ENCODE measurements at places on chromosomes 12 and 14. TPM values are rescaled to one million over a fixed set of nuclear protein-coding genes. Genes with fewer than 3 reads are reported as not detected.

DNA sequence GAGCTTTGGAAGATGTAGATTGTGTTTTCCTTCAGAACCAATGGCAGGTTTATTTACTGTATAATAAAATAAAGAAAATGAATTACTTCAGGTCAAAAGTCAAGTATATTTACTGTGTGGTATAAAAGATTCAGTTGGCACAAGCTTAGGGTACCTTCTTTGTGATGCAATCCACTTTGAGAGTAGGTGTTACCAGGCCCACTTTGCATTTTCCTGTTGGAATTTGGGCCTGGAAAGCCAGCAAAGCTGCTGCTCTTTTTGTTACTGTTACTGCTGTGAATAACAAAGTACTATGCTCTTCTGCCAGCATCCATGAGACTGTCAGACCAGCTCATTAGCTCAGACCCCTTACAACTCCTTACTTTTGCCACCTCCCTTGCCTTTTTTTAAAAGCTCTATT is 649.0 kb upstream of the SEL1L start:
- H3K36me3 ChIP-seq: no peaks in the 10 kb centered on the region
- H3K4me1 ChIP-seq: no peaks in the 10 kb centered on the region
- no peak overlapping the region for H3K27ac ChIP-seq
- no peaks in the 10 kb centered on the region for H3K27me3 ChIP-seq

The PRPH gene
- total RNA-seq: not detected

The CCDC197 gene
- not detected for total RNA-seq

- DNase-seq: no peak
- no peaks in the 10 kb centered on the region for H3K27me3 ChIP-seq
- H3K4me1 ChIP-seq: no peaks in the 10 kb centered on the region
- no peaks in the 10 kb centered on the region for H3K36me3 ChIP-seq
- no peak overlapping the region for H3K4me3 ChIP-seq
Measured at GRCh38 chr14:36845356-36846012, 183.8 kb downstream of the PAX9 start.

- peak overlapping the region; percentile 97 for H3K27ac ChIP-seq
- peaks cover 1% of the 10 kb centered on the region for H3K36me3 ChIP-seq
- H3K27me3 ChIP-seq: no peaks in the 10 kb centered on the region
- DNase-seq: no peak
Measured at GRCh38 chr12:673849-674248, 10.6 kb upstream of the NINJ2 start.

The BEGAIN gene
- total RNA-seq: 6.0 TPM

- H3K36me3 ChIP-seq: no peaks in the 10 kb centered on the region
- DNase-seq: no peak
- peaks cover 12% of the 10 kb centered on the region for H3K4me1 ChIP-seq
- peak overlapping the region; percentile 78 for H3K4me3 ChIP-seq
Measured at GRCh38 chr14:21025371-21026273, 761 bp upstream of the NDRG2 start.

GRCh38 chr12:124203176-124203575 is 91.7 kb upstream of the RFLNA start:
- H3K36me3 ChIP-seq: no peaks in the 10 kb centered on the region
- DNase-seq: no peak
- H3K4me3 ChIP-seq: no peak overlapping the region
- H3K27me3 ChIP-seq: peaks cover 3% of the 10 kb centered on the region
- no peaks in the 10 kb centered on the region for H3K4me1 ChIP-seq
